ENCODE measurements at places on chromosomes 5 and 9.

DNA sequence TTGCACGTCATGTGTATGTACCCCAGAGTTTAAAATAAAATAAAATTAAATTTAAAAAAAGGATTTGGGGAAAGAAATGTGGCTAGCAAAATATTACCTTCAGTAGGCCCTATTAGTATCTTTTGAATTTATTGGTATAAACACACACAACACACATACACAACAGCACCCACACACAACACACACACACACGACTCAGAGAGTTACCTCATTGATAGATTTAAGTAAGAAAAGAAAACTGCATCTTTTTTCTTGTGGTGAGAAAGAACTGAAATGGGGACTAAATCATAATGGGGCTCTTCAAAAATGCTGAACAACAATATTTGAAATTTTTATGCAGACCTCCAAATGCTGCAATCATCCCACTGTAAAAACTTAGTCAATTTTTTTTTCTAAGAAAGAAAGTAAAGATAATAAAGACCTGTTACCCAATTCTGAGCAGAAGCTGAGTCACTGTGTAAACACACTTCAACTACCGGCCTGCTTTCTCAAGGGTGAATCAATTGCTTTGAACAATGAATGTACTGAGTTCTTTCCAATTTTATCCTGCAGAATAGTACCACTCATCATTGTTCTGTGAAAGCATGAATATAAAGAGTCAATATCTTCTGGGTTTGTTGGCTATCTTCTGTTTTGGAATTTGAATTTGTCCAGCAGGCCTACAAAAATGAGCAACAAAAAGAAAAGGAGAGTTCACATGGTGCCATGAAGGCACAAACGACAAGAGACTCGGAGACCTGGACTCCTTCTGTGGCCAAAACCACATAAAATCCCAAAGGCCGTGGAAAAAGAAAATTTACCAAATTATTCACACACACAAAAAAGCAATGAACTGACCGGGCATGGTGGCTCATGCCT is 57.9 kb upstream of the CCNG1 start:
- DNase-seq: no peak

GRCh38 chr5:77294185-77294584 is 83.7 kb downstream of the PDE8B start:
- DNase-seq: no peak

GRCh38 chr5:151504006-151504405 is 56.6 kb downstream of the SLC36A1 start:
- DNase-seq: no peak

GRCh38 chr5:146072595-146072994 is 32.8 kb downstream of the PLAC8L1 start:
- DNase-seq: no peak

GRCh38 chr5:135234666-135235401 is 164.2 kb downstream of the MACROH2A1 start:
- no peak for DNase-seq

DNA sequence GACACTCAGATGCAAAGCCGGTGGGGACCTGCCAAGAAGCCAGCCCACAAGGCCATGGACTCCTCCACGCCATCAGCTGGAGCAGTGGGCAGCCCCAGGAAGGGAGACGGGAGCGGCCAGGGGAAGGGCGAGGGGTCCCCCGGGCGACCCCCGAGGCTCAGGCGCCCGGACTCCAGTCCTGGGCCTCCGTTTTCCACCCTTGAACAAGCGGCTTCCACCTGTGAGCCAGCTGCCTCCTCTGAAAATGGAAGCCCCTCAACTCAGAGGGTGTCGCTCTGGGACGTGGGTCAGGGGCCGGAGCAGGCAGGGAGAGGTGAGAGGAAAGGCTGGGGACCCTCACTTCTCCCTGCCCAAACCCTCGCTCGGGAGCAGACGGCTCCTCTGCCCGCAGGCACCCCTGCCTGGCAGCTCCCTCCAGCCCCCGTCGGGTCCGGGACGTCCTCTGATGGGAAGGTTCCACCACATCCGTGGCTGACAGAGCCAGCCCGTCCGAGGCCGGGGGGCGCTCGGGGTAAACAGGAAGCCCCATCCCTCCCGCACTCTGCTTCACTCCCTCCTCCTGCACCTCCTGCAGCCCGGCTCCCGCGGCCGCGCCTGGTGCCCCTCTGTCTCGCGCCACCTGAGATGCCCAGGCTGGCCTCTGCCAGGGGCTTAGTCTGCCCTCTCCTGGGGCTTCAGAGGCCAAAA is 3.7 kb upstream of the EGFL7 start:
- no peak for DNase-seq

GRCh38 chr5:171528865-171529614 is 109.6 kb downstream of the FGF18 start:
- no peak for DNase-seq

DNA sequence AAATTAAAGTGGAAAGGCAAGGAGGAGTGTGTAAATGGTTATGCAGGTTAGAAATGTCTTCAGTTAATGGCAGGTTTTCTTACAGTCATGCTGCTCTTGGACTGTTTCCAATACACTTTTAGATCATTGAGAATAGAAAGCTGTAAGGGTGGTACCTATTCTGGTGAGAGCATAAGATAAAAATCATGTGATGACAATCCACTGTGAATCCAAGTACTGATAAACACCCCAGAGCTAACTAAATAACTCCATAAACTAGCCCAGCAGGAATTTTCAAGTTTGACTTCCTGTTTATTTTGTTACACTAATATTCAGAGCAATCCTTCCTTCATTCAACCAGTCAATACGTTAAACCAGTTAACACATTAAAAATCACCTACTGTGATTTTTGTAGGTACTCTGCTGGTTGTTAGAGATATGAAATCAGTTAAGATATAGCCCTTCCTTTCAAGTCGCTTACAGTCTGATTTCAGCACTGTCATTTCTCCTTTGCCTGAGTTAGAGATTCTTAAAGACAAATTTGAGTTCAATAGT is 22.6 kb downstream of the VCAN start:
- no peak for DNase-seq

DNA sequence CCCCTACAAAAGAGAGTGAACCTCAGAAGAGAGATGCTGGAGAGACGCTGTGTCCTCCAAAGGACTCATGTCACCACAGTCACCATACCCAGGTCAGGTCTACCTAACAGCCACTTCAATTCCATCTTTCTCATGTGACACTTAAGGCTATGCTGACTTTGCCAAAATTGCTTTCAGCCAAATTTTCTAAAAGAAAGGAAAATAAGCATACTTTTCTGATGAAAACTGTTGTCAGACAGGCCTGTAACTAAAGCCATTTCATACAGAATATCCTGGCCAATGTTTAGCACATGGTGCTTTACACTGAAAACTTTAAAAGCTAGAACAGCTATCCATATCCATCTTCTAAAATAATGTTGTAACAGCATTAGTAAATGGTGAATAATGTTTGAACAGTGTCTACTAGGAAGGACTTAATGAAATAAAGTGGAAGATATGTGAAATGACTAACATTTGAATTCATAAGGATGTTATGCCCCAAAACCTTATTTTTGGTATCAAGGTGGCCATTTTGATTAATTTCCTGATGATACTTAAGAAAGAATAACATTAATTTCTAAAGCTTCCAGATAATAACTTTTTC is 97.2 kb downstream of the NFIB start:
- DNase-seq: no peak

DNA sequence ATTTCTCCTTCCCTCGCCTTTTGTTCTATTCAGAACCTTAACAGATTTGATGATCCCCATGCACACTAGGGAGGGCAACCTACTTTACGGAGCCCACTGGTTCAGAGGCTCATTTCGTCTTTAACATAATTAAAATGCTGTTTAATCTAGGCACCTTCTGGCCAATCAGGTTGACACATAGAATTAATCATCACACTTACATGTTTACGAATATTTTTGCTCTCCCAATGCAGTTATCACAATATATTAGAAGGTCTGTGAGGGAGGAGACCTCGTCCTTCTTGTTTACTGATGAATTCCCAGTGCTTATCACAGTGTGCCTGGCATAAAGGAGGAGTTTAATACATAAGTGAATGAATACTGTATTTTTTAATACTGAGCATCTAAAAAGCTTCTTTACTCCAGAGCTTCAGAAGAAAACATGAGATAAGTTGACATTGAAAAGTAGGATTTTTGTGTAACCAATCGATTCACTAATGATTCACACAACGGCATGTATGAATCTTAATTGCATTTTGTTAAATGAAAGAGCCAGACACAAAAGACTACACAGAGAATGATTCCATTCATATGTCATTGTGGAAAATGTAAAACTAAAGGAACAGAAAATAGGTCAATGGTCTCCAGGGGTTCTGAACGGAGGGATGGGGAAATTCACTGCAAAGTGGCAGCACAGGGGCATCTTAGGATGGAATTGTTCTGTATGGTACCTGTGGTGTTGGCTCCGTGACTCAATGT is 78.6 kb upstream of the VCAN start:
- no peak for DNase-seq

DNA sequence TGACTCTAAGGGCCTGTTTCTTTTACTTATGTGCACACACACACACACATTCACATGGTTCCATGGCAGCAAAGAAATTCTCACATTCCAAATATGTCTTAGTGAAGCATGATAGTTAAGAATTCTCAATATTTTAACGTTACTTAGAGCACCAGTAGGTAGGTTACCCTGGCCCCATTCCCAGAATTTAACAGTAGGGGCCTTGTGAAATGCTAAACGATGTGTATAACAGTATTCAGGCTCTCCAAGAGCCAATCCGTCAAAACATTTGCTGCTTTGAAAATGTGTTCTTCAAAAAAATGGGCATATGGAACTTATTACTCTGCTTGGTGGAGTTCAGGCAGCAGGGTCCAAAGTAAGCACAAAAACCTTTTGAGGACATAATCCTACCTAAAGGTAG is 93.7 kb upstream of the DAB2 start:
- DNase-seq: no peak

GRCh38 chr9:84136119-84136868 is 155.7 kb downstream of the RMI1 start:
- no peak for DNase-seq

DNA sequence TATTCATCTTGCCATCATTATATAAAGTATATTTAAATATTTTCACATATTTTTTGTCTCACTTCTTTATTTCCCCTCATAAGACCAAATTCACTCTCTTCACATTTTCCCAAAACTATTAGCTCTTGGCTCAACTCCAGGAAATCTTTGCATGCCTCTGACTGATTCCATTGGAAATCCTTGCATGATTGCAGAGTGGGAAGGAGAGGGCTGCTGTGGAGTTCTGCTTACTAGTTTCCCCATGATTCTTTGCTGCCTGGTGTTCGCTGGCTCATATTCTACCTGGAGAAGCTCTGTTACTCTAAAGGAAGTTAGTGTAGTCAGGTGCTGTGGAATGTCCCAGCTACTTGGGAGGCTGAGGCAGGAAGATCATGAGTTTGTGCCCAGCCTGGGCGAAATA is 41.9 kb downstream of the LIX1 start:
- no peak for DNase-seq

GRCh38 chr5:88732181-88732633 is 150.8 kb downstream of the MEF2C start:
- no peak for DNase-seq

DNA sequence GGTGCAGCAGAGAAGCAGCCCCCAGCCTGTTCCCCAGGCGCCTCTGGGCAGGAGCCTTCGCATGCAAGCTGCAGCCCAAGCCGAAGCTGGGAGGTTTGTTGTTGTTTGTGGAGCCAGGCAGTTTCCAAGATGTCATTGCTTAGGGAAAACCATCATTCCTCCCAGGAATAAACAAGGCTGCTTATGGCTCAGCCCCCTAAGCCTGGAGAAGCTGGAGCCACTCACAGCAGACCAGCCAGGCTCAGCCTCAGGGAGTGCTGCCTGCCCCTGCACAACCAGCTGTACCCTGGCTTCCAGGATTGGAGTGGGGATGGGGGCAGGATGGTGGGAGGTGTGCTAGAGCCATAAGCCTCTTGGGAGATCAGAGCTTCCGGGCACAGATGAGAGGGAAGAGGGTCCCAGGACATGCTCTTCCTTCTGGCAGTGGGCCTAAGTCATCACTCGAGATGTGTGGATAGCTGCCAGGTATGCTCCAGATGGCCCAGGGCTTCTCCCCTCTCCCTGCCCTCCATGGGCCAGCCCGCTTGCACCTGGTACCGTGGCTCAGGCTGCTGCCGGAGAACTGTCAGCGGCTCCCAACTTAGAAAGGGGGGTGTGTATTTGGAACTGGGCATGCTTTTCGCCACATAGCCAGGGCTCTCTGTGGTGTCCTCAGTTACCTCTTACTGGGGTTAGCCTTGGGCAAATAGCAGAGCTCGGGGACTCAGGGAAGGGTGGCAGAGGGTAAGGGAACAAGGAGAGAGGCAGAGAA is 105.2 kb downstream of the RGS3 start:
- no peak for DNase-seq

GRCh38 chr9:83219154-83219923 is 156.4 kb upstream of the RASEF start:
- DNase-seq: no peak

DNA sequence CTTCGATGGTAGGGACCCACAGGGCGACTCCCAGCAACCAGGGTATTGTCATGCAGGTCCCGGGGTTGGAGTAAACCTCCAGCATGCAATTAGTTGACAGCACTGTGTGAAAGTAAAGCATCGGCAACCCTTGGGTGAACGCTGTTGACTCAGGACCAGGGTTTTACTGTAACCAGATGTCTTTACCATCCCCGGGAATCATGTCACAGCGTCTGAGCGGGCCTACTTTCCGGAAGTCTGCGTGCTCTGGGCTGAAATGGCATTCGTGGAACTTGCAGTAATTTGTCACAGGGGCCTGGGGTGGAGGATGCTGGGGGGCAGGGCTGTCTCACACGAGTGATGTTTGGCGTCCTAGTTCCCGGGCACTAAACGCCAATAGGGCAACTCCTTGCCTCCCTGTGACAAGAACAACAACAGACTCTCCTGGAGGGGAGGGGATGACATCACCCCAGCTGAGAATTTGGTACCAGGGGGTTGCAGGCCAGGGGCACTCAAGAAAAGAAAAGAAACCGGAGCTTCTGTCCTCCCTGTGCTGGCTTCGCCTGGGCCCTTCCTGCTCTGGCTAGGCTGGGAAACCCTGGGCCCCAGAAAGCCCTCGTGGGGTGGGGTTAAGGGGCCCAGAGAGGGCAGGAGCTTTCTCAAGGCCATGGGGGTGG is 10.1 kb upstream of the UBAC1 start:
- DNase-seq: no peak

Data from stimulated activated CD8-positive, alpha-beta memory T cell treated with anti-CD3 and anti-CD28 coated beads, Interleukin-12 subunit alpha, Interleukin-12 subunit beta, amount 100 ng/mL, for 4 hours (primary cell).